ENCODE measurements at places on chromosomes 5 and 9.

DNA sequence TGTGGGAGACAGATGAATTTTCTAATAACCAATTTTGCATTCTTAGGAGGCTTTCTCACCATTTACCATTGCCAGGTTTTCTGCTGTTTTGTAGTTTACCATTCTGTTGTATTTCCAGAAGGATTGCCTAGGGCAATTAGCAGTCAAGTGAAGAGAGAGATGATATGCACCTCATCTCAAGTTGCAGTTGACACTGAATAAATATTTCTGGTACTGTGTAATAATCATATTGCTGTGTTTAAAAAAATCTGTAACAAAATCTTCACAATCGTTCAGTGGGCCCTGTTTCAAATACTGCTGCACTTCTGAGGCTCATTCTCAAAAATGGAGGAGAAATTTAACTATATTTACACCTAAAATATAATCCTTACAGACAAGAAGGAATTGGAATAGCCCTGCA, 706.1 kb upstream of the PTPRD start:
- no peak for DNase-seq

DNA sequence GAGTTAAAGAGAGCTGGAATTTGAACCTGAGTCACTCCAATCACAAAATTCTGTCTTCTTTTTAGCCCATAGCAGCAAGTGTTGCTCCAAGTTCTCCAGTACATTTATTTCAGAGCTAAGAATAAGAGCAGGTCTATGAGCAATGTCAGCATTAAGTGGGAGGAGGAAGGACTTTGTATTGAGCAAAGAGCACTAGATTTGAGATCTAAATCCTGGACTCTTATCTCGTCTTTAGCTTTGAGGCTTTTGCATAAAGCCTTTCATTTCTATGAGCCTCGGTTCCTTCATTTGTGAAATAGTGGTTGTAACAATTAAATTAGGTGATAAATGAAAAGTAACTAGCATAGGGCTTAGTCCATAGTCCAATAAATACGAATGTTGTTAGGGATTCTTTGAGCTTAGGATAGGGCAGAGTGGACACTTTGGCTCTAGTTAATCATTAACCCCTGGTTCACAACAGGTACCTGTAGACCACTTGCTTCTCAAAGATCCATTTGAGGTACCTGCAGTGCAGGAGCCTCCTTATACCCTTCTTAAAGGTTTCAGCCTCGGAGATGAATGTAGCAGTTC, 464.1 kb upstream of the KLF4 start:
- no peak for DNase-seq

GRCh38 chr5:96235008-96235910, 197.8 kb downstream of the PCSK1 start:
- DNase-seq, result no peak

DNA sequence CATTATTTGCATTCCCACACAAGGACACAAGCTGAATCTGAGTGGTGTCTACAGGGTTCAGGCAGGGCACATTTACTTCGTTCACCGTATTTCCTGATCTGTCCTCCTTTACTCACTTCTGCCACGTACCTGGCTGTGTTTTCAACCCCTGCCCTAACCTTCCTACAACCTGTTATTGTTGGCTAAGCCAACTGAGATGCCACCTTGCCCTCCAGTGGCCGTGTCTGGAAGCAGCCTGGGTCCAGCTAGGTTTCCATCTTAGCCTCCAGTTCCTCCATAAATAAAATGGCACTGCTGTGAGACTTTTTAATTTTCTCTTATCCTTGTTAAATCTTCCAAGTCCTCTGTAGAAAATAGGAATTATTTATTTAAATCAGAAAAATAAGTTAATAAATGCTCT, 64.8 kb downstream of the ATP10B start:
- peak; percentile 18 for DNase-seq

DNA sequence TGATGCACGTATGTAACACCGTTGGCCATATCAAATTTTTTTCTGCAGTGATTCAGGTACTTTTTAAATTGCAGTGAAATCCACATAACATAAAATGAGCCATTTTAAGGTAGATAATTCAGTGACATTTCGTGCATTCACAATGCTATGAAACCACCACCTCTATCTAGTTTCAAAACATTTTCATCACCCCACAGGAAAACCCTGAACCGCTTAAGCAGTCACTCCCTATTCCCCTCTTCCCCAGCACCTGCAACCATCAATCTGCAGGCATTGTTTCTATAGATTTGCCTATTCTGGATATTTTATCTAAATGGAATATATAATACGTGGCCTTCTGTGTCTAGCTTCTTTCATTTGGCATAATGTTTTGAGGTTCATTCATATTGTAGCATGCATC, 79.2 kb downstream of the BOD1 start:
- no peak for DNase-seq

GRCh38 chr5:17625686-17626085, 6.2 kb upstream of the TAF11L13 start:
- DNase-seq, result no peak

- no peak for DNase-seq
These were observed 27.0 kb upstream of the IFNB1 start for GRCh38 chr9:21104787-21105186.

DNA sequence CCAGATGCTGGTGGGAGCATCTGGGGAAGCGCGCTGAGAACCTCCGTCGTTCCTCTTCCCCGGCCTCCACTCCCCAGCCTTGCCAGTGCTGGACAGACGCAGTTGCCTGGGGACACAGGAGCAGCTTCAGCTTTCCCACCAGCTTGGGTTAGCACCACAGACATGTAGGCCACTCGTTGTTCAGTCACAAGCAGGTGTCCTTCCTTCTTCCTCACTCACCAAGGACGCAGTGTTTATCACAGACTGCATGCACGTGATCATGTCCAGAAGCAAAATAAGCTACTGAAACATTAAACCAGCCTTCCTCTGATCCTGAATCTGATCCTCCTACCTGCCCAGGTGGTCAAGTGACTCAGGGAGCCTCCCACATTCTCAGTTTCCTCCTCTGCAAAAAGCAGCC, 232.9 kb downstream of the SYK start:
- DNase-seq, result no peak

DNA sequence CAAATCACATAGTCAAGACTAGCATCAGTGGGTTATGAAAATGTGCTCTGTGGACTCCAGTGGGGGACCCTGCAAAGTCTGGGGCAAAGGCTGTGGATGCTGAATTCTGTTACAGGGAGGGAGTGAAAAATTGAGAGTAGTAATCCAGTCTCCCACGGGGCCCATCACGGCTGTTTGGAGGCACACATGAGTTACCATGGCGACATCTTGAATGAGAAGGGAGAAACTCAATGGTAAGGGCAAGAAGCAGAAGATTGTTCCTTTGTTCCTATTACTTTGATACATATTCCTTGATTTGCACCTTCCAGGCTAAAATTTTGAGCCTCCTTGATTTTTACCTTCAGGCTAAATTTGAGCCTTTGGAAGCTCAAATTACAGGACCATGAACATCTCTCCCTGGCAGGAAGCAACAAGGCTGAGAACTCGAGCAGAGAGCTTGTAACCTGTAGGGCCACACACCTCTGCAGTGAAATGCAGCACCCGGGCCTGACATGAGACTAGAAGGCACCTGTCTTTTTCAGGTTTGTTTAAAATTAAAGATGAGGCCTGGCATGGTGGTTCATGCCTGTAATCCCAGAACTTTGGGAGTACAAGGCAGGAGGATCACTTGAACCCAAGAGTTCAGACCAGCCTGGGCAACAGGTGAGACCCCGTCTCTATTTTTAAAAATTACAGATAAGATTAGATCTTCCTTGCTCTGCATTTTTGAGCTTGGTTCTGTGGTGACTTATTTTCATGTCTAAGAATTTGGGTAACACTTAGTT, 31.0 kb upstream of the ZFR start:
- no peak for DNase-seq

DNA sequence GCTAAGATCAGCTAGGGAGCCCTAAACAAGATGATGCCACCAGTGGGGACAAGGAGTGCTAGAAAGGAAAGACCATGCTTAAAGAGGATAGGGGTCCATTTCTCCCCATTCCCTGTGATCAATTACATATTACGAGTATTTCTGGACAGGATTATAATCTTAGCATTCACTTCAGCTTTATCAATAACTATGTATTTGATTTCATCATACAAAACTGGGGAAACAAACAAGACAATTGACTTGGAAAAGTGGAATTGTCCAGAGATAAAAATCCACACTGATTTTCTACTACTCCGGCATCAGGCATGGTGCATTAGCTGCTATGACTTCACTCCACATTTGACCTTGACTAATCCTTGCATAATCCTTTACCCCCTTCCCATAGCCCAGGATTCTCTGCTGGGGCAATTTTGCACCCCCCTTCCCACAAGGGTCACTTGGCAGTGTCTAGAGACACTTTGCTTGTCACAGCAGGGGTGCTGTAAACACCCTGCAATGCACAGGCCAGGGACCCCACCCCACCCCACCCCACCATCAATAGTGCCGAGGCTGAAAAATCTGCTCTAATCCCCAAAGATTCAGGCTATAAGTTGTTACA, 29.9 kb upstream of the UBE2QL1 start:
- no peak for DNase-seq

DNA sequence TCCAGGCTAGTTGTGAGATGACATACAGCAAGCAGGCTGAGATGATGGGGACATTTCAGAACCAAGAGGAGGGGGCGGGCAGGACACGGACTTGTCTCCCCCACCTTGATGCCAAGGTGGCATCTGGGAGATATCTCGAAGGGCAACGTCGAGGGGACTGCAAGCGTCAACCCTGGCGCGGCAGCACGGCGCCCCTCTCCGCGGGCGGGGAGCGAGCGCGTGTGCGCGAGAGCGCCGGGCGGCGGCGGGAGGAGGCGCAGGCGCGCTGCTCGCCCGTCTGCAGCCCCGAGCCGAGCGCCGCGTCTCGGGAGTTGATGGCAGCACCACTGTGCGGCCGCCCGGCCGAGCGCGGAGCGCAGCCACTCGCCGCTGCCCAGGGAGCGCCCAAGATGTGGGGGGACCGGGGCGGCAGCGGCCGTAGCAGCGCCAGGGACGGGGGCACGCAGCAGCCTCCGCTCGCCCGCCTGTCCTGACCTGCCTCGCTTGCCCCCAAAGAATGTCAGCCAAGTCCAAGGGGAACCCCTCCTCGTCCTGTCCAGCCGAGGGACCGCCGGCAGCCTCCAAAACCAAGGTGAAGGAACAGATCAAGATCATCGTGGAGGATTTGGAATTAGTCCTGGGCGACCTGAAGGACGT, at the start of gene PRR16:
PRR16 (plus strand) TSS at position 310 of the 636 bp plus-strand sequence.
- DNase-seq, result no peak

GRCh38 chr5:154179846-154180710, 10.5 kb upstream of the GALNT10 start:
- DNase-seq, result peak; percentile 58

DNA sequence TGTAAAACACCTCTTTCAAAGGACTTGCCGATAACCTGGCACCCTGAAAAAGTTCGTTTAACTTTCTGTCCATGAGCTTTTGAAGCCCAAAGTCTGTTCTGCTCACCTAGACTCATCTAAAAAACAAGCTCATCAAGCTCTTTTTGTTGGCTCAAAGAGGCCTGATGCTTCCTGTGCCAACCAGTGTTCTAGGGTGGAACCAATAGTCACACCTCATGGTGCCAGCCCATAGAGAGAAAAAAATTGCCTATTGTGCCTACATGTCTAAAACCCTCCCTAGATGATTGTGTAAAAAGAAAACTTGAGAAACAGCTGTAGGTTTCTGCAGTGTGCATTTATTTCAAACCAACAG, 4.7 kb downstream of the SH3RF2 start:
- no peak for DNase-seq

DNA sequence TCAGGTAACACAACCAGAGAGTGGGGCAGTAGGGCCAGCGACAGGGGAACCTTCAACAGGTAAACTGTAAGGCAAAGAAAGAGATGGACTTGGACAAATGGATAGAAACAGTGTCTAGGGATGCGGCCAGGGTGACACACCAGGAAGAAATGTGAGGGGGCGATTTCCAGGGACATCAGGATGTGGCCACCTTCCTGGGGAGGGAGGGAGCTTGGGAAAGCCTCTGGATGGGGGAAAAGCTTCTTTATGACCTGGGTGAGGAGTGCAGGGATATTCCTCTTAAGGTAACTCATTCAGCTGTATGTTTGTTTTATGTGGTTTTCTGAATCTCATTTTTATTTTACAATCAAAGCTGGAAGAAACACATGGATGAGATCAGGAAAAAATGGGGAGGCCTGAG, 11.9 kb upstream of the NXNL2 start:
- DNase-seq, result no peak

DNA sequence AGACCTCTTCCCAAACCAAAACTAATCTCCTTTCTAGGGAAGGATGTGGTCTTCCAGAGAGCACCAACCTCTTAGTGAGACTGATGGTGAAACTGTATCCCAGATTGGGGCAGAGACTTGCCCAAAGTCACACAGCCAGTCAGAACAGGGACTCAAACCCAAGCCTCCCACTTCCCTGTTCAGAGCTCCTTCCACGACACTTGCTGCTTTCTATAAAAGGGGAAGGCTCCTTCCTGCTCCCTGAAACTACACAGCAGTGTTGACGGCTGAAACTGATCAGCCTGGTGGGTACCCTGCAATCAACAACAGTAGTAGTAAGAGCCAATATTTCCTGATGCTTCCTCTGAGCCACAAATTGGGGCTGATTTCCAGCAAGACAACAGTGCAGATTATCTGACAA, 1.5 kb downstream of the TOR2A start:
- no peak for DNase-seq

- peak; percentile 21 for DNase-seq
These were observed 288.9 kb downstream of the RAB3C start for GRCh38 chr5:58871648-58872242.

DNA sequence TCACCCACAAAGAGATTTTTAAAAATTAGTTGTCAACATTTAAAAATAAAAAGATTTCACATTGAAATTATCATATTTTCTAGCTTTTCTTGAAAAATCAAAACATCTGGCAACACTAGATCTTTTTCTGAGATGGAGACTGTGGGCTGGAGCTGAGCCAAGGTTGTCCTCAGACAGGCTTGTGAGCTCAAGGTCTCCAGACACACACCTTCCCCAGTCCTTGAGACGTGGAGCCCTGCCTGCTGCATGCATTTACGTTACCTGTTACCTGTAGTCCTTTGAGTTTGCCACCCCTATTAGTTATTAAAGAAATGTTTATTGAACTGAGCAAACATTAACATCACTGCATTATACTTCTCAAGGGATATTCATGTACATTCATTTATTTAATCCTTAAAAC, 87.5 kb upstream of the TLE1 start:
- DNase-seq, result no peak

DNA sequence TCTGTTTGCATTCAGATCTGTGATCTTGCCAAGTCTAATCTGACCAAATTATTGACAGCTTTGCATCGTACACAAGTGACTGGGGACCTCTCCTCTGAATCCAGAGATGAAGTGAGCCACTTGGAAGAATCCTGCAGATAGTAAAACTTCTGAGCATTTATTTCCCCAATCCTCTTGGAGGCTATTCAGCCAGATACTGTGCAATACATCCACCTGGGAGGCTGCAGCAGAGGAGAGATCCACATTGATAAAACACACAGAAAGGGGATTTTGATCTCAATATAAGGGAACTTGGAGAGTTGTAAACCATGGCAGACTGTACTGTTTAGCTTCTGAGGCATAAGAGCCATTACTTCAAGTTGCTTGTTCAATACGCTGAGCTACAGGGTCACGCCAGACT, 654.6 kb downstream of the MTRR start:
- DNase-seq, result no peak

DNA sequence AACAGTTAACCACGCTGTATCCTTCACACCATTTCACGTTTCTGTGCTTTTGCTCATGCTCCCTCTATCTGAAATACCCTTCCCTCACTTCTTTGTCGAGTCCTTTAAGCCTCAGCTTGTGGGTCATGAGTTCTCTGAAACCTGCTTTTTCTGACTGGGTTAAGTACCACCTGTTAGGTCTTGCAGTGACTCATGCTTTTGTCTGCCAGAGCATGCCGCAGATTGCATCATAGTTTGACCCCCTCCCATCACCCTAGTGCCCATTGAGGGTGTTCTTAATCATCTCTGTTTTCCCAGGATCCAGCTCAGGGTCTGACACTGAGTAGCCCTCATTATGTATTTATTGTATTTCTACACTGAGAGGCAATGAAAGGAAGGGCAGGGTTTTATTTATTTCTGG, 190.2 kb downstream of the ASTN2 start:
- DNase-seq, result no peak

Measured in DND-41 (cell line).